NCI-H226 (cell line): ENCODE measurements at places on chromosomes 6 and 20.

DNA sequence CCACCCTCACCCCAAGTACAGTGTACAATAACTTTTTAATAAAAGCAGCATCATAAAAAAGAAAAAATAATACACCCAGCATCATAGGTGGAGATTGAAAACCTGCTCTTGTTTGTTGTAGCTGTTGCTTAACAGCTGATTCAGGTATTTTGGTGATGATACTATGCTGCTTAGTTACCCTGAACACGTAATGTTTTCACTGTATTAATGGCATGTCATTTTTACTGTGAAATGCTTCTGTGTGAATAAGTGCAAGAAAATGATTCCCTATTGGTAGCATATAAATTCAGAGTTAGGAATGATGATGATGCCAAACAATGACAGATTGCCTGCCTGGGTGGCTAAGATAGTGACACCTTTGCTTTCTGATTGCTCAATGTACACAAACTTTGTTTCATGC, 405.7 kb downstream of the HDGFL1 start:
- DNase-seq, result no peak

DNA sequence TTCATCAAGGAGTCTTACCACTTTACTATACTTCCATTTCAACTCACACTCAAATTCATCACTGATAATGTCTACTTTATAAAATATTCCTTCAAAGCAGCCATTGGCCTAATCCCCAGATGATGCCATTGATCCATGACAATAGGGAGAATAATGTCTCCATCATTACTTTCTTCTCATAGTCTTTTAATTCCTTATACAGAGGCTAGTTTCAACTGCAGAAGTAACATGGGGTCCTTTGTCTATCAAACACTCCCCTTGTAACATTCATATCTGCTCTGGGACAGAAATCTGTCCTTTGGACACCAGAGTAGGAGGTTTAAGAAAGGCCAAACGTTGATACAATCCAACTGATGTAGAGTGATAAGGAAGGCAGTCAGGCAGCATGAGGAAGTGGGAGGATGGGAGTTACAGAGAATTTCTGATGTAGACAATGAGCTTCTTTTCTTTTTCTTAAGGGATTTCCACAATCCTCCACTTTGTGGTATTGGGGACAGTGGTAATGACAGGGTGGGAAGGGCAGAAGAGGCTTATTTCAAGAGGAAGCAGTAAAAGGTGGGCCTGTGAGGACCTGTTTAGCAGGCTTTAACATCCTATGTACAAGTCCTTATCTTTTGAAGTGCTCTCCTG, 18.9 kb upstream of the HLA-DOA start:
- no peak for DNase-seq

DNA sequence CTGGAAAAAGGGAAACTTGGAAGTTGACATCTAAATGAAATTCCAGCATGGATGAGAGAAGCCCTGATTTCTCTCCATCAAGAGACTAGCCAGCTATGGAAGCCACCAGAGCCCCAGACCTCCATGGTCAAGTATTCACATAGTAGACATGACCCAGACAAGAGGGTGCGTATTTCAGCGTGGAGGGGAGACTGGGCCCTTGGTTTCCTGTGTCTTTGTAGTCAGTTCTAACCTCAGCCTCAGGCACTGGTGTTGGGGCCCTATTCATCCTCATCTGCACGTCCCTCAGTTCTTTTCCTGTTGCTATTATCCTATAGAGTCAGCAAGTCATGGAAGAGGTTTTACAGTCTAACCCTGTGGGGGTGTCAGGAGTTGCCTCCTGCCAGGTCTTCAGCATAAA, 12.5 kb downstream of the GNL1 start:
- no peak for DNase-seq

GRCh38 chr6:149354009-149354408, 36.5 kb downstream of the TAB2 start:
- DNase-seq, result no peak

DNA sequence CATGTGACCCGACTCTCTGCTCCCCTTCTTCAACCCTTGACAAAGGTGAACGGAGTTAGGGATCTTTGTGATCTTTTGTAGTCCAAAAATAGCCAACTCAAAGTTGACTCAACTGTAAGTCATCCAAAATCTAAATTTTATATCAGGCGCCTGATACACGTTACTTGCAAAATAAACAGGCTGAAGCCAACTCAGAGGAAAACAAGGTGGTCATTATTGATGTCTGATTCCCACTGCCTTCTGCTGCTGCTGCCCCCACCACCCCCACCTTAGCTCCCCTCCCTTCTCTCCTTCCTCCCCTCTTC, 13.2 kb upstream of the RNF8 start:
- DNase-seq, result no peak

- DNase-seq, result no peak
These were observed 65.2 kb downstream of the GTF2H5 start for GRCh38 chr6:158233214-158233795.

- DNase-seq, result peak; percentile 9
These were observed 686.7 kb downstream of the COL12A1 start for GRCh38 chr6:74519163-74519562.

DNA sequence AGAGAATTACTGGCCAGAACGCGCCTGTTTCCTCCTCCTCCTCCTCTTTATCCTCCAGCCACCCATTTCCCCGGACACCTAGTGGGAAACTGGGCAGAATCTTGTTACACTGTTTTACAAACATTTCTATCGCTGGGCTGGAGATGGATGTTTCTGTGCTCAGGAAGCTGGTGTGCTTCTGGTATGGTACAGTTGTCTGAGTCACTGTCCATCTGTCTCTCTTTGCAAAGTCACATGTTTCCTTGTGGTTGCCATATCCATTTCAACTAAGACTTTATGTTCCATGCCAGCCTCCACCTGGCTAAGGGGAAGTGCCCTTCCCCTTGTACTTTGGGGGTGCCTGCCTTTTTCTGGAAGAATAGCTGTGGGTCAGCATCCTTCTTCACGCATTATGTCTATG, 52.9 kb upstream of the SLC22A16 start:
- DNase-seq, result no peak

- DNase-seq, result no peak
These were observed 202.0 kb upstream of the ZNF184 start for GRCh38 chr6:27674882-27675281.

- no peak for DNase-seq
These were observed 885 bp downstream of the MTCL3 start for GRCh38 chr6:127518191-127518709.

DNA sequence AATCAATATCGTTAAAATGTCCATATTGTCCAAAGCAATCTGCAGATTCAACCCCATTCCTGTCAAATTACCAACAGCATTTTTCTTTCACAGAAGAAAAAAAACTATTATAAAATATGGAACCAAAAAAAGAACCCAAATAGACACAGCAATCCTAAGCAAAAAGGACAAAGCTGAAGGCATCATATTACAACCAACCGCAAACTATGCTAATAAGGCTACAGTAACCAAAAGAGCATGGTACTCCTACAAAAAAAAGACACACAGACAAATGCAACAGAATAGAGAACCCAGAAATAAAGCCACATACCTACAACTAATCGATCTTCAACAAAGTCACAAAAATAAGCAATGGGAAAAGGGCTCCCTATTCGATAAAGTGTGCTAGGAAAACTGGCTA, 49.2 kb downstream of the RNGTT start:
- no peak for DNase-seq

GRCh38 chr6:25010902-25011625, 75.3 kb upstream of the RIPOR2 start:
- DNase-seq, result peak; percentile 52

DNA sequence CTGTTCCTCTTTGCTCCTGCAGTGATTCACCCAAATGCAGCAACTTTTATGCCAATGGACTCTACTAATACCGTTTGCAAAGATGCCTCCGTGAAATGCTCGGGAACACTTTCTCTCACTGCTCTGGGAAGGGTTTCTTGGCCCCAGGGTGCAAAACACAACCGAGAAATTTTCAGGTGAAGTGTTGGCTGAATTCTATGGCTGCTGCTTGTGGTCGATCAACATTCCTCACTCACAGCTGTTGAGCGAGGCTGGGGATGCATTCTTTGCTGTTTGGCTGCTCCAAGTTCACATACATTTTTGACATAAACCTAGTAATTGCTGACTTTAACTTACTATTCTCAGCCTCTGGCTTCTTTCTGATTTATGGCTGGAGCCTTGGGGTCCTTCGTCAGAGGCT, 342.0 kb upstream of the CHD6 start:
- no peak for DNase-seq

DNA sequence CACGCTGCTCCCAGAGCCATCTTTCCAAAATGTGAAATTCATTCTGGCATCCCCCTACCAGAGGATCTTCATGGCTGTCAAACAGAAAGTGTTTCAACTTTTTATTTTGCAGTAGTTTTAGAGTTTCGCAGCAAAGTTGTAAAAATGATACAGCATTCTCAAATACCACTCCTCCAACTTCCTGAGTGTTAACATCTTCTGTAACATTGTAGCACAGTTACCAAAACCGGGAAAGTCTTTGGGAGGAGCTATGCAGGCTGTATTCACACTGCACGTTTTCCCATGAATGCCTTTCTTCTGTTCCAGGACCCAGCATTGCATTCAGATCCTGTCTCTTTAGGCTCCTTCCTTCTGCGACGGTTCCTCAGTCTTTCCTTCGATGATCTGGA, 30.1 kb downstream of the CDYL start:
- no peak for DNase-seq

GRCh38 chr6:26240157-26241032, 124.6 kb upstream of the BTN3A2 start:
- DNase-seq, result peak; percentile 47

DNA sequence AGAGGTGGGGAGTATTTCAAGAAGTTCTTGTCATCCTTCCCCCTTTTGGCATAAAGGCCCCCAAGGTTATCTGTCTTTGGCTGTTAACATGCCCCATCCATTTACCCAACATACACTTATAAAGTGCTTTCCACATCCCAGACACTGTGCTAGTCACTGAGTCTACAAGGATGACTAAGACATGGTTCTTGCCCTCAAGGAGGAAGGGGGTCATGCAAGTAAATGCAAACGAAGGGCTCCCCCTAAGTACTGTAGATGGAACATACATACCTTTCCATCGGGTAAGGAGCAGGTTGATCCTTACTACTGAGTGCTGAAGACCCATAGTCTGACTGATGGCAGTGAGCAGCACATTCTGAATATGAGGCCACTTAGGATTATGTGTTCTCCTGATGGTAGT, 38.3 kb downstream of the HECA start:
- DNase-seq, result no peak
